Naive thymus-derived CD4-positive, alpha-beta T cell (primary cell): ENCODE measurements at places on chromosomes 6 and 20.

DNA sequence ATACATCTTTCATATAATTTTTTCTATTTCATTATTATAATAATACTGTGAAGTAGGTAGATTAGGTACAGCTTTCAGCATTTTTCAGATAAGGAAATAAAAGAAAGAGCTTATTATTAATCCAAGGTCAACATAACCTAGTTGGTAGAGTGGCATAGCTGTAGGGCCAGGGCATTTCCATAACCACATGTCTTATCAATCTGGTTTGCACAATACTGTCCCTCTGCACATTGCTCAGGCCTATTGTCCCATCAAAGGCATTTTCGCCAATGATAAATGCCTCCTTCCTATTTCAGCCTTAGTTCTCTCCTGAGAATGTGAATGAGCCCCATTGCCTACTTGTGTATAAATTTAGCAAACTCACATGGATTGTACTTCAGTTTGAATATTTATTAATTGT is 234.0 kb downstream of the FUT9 start:
- no peak for DNase-seq

GRCh38 chr6:51323056-51323455 is 504.4 kb downstream of the TFAP2B start:
- DNase-seq, result no peak

GRCh38 chr20:10012464-10012863 is 22.3 kb upstream of the ANKEF1 start:
- DNase-seq, result no peak

- DNase-seq, result no peak
Measured at GRCh38 chr6:37943436-37944058, 124.0 kb downstream of the ZFAND3 start.

- DNase-seq, result no peak
Measured at GRCh38 chr6:7805850-7806214, 79.9 kb downstream of the BMP6 start.

DNA sequence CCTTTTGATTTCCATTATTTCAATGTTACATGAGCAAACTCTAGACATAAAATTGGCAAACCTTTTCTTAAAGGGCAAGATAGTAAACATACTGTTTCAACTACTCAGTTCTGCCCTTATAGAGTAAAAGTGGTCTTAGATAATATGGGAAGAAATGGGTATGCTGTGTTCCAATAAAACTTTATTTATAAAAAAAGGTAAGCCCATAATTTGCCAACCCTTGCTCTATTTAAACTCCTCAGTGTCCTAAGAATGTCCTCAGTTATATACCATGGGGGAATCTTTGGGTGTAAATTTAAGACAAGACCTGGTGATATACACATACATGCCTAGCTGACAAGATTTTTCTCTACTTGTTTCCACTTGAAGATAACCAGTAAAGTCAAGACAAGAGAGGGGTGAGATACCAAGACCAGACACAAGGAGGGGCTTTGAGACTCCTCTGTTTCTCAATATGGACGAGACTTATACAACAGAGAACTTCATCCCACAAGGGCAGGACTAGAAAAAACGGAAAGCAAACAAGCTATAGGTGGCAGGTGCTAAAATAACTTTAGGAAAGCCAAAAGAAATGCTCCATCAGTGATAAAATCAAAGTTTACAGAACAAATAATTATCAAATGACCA is 10.5 kb downstream of the SNX3 start:
- no peak for DNase-seq

GRCh38 chr6:52992980-52993920 is 1.8 kb downstream of the GSTA4 start:
- DNase-seq, result no peak

DNA sequence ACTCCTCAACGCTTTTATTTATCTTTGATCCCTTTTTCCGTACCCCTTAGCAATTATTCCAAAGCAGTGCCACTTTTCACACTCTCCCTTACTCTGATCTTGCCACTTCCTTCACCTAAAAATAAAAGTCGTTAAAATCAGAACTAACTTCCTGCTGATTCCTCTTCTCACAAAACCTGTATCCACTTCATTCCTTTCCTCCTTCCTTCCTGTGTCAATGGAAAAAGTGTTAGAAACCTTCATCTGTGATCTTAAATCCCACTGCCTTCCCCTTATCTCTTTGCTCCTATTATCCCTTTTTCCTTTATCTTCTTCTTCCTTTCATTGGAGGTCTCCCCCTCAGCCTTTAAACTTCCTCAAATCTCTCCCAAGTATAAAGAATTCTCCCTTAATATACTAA is 49.2 kb downstream of the GOPC start:
- DNase-seq, result no peak

GRCh38 chr20:33493076-33493766 is 3.3 kb downstream of the CBFA2T2 start:
- DNase-seq, result no peak

DNA sequence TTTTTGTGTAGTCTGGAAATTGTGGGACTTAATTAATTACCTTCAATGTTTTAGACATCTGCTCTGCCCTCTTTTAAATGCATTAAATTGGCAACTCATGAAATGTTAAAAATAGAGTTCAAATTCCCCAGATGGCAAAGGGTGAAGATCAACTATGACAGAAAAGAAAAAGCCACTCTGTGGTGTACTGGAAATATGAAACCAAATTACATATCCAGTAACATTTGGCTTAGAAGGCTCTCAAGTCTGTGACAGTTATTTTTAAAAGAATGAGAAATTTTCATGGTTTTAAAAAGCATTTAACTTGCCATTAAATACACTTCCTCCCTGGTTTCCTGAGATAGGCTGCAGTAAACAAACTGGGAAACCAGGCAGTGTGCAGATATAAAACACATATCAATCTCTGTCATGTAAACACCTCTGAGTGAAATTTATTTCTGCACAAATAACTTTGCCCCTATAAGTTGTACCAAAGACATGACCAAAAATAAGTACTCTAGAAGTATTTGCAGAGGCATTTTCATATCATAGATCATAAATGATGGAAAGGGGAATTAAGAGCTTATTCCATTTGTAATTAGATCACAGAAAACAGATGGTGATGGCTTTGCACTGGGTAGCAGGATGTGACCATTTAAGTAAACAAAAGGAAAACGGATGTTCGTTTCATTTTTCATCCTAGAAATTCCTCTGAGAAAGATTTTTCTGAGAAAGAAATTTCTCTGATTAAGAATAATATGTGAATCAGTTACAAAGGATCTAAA is 360.1 kb downstream of the SAMD5 start:
- DNase-seq, result no peak

DNA sequence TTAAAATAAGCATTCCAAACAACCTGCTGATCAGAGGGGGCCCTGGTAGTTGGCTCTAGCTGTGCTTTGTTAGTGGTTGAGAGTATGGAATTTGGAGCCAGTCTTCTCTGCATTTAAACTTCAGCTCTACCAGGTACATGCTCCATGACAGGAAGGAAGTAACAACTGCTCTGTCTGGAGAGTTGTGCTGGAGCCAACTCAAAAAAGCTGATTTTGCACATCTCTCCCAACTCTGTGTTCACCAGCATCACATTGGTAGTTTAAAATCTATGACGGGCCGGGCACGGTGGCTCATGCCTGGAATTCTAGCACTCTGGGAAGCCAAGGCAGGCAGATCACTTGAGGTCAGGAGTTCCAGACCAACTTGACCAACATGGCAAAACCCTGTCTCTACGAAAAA is 68.8 kb upstream of the BMP2 start:
- no peak for DNase-seq
